ENCODE measurements at places on chromosomes 2 and 18.

- DNase-seq: no peak
These were observed 13.6 kb upstream of the GPR35 start for GRCh38 chr2:240611601-240612210.

DNA sequence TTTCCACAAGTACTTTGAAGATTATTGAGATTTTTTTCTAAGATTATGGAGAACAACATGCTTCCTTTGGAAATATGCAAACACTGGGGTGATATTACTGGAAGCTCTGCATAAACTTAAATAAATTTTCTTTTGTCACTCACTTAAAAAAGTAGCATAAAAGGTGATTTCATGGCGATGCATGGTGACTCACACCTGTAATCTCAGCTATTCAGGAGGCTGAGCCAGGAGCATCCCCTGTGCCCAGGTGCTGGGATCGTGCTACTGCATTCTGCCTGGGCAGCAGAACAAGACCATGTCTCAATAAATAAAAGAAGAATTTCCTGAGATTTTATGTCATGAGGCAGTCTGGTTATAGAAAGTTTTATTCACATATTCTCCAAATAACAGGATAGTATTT lies 679.1 kb upstream of the CDH2 start:
- no peak for DNase-seq

- no peak for DNase-seq
These were observed 214.1 kb upstream of the STON1 start for GRCh38 chr2:48315896-48316194.

DNA sequence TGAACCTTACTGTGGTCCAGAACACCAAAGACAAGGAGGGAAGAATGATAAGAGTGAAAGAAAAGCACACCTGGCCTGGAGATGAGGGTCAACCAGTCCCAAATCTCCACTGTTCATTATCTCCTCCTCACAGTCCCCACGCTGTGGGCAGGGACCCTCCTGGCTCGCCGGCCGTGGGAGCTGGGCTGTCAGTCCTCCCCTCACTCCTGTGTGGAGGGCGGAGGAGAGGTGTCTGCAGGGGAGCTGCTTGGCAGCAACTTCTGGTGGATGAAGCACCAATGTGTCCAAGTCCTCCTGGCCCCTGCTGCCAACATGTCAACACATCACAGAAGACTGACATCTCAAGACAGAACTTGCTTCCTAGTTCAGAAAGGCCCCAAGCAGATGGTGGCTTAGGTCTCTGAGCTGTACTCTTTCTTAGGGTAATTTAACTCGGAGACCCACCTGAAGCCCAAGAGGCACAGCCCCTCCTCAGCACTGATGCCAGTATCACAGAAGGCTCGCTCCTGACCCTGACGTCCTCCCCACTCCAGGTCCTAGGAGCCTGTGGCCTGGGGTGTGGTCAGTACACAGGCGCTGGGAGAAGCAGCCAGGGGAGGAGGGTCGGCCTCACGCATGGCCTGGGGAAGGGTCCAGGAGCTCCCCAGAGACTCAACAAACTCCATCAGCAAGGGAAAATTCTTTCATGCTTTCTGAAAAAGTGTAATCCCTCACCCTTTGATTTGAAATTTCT lies 54.5 kb downstream of the PARD6G start:
- no peak for DNase-seq

- no peak for DNase-seq
These were observed 12.1 kb downstream of the RNF149 start for GRCh38 chr2:101296371-101296770.

DNA sequence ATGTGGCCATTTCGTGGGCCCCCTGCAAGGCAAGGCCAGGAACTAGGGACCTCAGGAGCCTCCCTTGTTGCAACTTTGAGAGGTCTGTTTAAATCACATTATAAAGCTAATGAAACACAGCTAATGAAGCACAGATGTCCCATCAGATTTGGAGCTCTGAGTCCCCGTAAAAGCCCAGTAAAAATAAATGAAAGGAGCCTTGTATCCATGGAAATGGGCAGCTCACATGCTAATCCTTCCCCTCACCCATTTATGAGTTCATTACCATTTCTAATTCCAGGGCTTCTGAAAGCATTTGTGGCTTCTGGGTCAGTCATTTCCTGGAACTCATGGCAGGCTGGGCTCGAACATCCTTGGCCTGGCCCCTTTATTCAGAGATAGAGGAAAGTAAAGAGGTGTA lies 274.8 kb downstream of the SS18 start:
- no peak for DNase-seq

DNA sequence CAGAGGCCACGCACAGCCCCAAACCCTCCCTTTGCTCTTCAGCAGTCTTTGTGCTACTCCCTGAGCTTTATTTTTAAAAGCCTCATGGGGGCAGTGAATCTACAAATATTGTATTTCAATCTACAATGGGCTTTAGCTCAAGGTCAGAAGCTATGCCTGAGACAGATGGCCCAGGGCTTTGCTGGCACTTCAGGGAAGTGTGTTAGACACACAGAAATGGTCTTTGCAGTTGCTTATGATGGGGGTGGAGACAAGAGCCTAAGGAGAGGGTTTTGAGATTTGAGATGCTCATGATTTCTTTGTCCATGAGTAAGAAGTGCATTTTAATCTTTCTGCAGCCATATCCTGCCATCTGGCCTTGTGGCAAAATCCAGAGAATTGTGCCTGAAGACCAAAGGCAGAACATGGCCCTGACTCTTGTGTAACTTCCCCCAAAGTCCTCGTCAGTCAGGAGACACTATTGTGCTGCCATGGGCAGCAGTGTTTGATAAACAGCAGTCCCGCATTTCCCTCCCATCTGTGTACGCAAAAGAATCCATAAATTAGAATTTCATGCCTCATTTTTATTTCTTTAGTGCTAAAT lies 92.6 kb downstream of the VAPA start:
- no peak for DNase-seq

GRCh38 chr2:112718863-112719370 lies 1.9 kb upstream of the NT5DC4 start:
- DNase-seq: no peak

DNA sequence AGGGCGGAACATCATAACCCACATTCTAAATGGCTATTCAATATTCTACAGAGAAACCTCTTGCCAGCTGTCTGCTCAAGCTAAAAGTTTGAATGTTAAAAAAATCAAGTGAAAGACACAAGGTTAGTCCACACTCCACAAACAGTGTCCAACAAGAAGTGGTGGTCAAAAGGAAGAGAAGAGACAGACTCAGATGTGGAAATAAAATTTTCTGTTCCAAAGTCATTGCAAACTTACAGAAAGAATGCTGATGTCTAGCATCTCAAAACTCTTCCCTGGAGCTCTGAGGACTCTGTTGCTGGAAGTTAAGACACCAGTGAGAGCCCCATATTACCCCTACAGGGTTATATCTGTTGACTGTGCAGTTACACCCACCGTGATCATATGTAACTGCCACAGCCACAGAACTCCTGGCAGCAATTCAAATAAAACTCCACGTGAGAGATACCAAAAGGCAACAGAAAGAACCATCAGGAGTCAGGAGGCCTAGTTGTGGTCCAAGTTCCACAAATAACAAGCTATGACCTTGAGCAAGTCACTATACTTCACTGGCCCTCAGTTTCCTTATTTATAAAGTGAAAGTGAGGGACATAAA lies 60.9 kb downstream of the AAK1 start:
- DNase-seq: no peak

DNA sequence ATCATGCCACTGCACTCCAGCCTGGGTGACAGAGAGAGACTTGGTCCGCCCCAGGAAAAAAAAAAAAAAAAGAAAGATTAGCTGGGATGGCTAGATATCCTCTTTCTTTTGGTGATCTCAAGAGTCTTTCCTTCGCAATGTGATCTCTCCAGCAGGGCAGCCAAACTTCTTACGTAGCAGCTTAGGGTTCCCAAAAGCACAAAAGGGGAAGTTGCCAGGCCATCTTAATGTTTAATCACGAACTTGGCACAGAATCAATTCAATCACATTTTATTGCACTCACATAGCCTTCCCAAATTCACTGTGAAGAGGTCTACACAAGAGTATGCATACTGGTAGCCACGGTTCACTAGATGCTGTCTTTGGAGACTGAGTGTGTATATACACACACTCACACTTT lies 53.1 kb downstream of the VIL1 start:
- DNase-seq: no peak

DNA sequence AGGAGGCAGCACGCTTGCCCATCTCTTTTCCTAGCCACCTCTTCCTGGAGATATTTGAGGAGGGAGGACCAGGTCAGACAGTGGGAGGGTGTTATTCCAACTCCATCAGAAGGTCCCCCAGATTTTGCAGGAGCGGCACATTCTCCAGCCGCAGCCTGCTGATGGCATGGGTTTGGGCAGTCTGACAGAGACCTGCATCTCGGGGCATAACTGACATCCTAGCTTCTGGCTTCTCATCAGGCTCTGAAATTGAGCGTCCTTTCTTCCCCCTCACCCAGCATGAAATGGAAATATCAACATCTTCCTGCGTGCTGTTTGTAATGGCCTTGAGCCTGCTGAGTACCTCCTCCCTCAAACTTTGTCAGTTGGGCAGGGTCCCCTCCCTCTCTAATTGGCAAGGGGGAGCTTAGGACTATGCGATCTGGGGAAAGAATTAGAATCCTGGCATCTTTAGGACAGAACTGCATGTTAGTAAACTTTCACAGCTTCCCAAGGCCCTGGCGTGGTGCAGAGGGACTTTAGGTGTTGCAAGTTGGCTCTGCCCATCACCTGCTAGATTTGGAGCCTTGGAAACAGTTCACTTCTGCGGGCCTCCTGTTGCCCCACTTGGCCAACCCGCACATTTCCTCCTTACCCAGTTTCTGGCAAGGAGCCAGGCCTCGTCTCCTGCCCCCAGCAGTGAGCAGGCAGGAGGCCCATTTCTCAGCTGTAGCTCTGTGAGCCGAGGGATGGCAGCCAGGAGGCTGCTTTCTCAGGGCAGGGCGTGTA lies 2.2 kb downstream of the ITM2C start:
- DNase-seq: peak; percentile 58

DNA sequence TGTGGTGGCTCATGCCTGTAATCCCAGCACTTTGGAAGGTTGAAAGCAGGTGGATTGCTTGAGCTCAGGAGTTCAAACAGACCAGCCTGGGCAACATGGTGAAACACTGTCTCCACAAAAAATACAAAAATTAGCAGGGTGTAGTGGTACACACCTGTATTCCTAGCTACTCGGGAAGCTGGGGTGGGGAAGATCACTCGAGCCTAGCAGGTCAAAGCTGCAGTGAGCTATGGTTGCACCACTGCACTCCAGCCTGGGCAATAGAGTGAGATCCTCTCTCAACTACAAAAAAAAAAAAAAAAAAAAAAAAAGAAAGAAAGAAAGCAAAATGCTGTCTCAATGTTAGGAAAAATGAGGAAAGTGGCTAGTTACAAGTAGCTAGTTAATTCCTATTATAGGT lies 56.8 kb downstream of the TRIP12 start:
- no peak for DNase-seq

DNA sequence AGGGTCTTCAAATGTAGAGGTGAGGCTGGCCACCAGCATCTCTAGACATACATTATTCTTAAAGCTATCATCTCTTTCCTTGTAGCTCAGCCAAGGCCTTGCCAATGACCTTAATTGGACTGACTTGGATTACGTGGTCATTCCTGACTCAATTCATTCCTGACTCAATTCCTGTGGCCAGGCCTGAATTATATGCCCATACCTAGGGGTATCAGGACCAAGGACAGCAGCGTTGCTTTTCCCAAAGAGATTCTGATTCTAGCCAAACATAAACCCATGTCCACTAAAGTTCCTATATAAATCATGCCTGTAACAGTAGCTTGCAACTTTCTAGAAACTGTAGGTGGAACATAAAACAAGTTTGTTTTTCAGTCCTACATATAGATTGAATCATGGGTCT lies 231.7 kb downstream of the ARL6IP6 start:
- no peak for DNase-seq

GRCh38 chr2:139160836-139161235 lies 380.6 kb upstream of the NXPH2 start:
- DNase-seq: no peak

DNA sequence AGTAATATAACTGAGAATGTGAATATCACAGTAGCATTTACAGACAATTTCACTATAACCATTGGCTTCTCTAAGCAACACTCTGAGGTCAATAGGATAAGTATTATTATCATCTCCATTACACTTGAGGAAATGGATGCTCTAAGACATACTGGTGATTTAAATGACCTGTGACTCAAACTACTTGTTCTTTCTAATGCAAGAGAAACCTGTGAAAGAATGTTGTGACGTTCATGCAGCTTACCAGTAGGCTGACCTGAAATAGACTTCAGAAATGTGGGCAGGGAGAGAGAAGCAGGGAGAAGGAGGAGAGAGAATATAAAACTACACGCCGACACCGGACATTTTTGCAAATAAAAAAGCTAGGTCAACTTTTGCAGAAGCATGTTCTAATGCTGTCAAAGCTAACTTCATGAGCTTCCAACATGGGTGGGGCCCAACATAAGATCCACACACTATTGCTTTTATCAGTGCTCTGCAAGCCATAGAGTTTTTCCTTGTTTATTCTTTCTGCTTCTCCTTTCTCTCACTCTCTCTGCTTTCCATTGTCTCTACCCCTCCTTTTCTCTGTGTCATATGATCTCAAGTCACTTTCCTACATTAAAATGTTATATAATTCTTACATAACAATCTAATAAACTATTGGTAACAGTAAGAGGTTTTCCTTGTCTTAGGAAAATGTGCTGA lies 217.6 kb upstream of the FN1 start:
- no peak for DNase-seq

DNA sequence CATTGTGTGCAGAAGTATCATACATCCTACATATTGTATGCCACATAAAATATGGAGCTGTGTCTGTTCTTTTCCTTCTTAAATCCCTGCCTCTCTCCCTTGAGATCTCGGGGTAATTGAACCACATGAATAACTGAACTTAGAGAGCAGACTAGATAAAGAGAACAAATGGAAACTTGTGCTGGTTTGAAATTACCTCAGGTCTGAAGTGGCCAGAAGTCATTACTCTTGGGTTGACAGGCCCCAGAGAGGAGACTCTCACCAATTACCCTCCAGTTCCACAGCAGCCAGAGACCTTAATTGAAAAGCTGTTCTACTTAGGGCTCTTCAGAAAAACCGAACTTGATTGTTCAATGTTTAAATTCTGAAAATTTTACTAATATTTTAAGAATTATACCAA lies 5.0 kb upstream of the ADAM17 start:
- no peak for DNase-seq

GRCh38 chr2:23487735-23488492 lies 102.9 kb downstream of the KLHL29 start:
- no peak for DNase-seq

DNA sequence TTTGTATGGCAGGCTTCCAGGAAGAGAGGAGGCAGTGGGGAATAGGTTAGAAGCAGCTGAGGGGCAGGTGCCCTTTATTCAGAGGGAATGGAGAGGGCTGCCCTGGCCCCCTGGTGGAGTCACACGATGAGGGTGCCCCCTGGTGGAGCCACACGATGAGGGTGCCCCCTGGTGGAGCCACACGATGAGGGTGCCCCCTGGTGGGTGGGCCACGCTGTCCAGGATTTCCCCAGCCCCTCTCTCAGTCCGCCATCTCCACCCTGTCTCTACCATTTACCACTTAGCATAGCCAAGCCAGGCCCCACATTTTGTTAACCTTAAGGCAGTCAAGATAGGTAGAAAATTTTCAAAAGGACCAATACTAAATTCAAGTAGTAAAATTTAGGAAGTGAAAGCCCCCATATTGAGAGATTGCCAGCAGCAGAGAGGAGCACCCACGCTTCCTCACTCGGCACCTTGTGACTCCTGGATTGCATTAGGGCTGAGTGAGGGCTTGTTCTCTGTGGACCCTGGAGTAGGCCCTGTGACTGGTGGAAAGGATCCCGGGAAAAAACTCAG lies 10.4 kb upstream of the FAM228A start:
- DNase-seq: no peak
